ENCODE measurements at places on chromosomes 3 and 15.

DNA sequence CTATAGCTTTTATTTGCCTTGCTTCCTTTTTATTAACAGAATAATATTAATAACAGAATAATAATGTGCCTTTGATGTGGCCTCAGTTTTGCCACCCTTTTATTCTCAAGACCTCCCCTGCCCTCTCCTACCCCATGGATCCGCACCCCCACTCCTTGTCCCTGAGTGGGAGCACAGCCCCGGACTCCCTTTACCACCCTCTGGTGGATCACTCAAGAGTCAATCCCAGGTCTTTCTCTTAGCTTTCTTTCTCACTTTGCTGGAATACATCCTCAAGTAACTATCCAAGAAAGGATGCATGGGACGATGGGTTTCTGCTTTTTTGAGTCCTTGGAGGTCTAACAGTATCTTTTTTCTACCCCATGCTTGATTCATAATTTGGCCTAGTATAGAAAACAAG is 63.4 kb downstream of the KLF13 start:
- no peaks in the 10 kb centered on the region for H3K4me1 ChIP-seq
- no peak overlapping the region for H3K4me3 ChIP-seq
- no peaks in the 10 kb centered on the region for H3K36me3 ChIP-seq
- H3K27me3 ChIP-seq, result no peaks in the 10 kb centered on the region

GRCh38 chr3:187400756-187401155 is 32.6 kb downstream of the RTP4 start:
- no peaks in the 10 kb centered on the region for H3K4me1 ChIP-seq
- no peak overlapping the region for H3K27ac ChIP-seq
- H3K4me3 ChIP-seq, result no peak overlapping the region
- DNase-seq, result no peak

- no peaks in the 10 kb centered on the region for H3K36me3 ChIP-seq
- H3K27me3 ChIP-seq, result no peaks in the 10 kb centered on the region
- no peak for DNase-seq
Observed at GRCh38 chr3:151297429-151297828, 19.1 kb upstream of the P2RY14 start.

DNA sequence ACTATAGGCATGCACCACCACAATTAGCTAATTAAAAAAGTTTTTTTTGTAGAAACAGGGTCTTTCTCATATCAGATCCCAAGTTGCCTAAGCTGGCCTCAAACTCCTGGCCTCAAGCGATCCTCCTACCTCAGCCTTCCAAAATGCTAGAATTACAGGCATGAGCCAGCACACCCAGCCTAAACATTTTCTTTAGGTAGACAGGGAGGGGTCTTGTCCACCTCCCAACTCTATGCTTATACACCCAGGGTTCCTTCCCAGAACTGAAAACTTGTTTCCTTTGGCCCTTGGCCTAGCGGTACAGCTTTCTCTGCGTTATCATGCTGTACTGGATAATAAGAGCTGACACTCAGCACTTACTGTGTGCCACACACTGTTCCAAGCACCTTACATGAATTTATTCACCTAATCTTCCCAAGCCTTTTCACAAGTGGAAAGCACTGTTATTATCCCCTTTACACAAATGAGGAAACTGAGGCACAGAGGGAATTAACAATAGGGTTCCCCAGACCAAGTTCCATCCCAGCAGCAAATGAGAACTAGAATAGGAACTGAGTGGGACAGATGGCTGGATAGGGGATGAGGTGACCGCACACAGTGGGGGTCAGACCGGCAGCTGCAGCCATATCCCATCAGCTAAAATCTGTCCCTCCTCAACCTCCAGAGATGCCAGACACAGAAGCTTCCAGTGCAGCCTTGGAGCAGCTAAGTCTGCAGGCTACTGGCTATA is 150.8 kb downstream of the MEGF11 start:
- H3K27me3 ChIP-seq, result no peaks in the 10 kb centered on the region
- H3K4me3 ChIP-seq, result no peak overlapping the region
- no peak overlapping the region for H3K27ac ChIP-seq
- DNase-seq, result no peak
- H3K4me1 ChIP-seq, result no peaks in the 10 kb centered on the region

DNA sequence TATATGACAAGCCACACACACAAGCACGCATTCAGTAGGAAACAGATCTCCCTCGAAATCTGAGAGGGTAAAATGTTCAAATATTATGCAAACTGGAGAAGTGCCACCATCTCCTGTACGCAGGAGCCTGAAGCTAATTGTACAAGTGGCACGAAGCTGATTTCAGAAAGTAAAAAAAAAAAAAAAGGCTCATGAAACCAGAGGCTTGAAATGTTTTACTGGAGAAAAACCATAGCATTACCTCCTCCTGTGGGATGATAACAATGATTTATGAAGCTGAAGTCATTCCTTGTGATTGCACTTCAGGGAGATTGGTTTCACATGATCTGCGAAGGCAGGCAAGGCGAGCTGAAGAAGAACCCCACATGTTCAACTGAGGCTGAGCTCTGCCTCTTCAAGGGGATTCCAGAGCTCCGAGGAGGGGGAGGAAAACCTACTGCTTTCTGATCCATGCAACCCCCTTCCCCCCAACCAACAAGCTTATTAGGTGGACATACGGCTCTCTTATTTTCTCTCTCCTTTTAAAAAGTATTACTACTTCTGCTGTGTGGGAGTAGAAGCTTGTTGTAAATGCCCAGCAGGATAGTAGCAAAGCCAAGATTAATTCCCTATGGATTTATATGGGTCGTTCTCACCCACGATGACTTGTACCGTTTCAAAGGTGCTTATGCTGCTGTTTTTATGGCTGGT is 101.1 kb downstream of the GREM1 start:
- no peak overlapping the region for H3K27ac ChIP-seq
- no peaks in the 10 kb centered on the region for H3K4me1 ChIP-seq
- no peak overlapping the region for H3K4me3 ChIP-seq
- no peak for DNase-seq
- no peaks in the 10 kb centered on the region for H3K36me3 ChIP-seq

DNA sequence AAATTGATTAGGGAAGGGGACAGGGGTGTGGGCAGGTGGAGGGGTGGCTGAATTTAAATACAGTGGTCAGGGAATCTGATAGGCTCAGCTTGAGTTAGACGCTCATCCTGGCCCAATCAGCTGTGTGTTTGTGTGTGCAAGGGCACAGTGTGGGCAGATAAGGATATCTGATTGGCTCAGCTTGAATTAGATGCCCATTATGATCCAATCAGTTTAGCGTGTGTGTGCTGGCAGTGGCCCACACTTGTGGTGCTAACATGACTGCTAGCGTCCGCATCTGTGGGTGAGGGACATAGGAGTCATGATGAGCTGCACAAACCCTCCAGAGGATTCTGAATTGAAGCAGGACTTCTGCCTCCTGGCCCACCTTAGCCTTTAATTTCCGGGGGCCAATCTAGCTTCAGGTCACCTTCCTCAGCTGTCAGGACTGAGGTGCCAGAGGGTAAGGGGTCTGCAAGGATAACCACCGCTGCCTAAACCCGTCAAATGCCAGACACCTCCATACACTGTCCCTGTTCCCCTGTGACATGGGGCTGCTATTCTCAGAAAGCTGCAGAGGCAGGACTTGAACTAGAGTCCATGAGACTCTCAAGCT is 97.3 kb downstream of the CORO2B start:
- H3K4me1 ChIP-seq, result no peaks in the 10 kb centered on the region
- H3K27ac ChIP-seq, result no peak overlapping the region
- DNase-seq, result no peak
- no peak overlapping the region for H3K4me3 ChIP-seq

GRCh38 chr15:26656080-26656479 is 116.8 kb downstream of the GABRB3 start:
- H3K36me3 ChIP-seq, result no peaks in the 10 kb centered on the region
- no peaks in the 10 kb centered on the region for H3K27me3 ChIP-seq
- H3K27ac ChIP-seq, result no peak overlapping the region
- no peak for DNase-seq
- no peaks in the 10 kb centered on the region for H3K4me1 ChIP-seq

DNA sequence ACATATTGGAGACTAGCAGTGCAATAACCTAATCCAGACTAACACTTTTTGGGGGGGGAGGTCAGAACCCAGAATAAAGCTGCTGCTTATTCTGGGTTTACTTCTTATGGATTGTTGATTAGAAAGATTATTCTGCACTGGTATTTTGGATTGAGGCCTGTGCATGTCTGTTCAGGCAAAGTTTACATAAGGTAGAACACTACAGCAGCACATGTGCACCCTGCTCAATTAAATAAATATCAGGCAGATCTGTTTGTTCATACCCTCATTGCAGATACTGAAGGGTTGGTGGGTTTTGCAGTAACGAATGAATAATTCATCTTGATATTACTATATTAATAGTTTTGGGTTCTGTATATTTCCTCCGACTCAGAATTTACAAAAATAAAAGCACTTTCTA is 19.1 kb downstream of the ARIH1 start:
- H3K4me3 ChIP-seq, result no peak overlapping the region
- DNase-seq, result no peak
- no peaks in the 10 kb centered on the region for H3K4me1 ChIP-seq
- no peaks in the 10 kb centered on the region for H3K36me3 ChIP-seq

DNA sequence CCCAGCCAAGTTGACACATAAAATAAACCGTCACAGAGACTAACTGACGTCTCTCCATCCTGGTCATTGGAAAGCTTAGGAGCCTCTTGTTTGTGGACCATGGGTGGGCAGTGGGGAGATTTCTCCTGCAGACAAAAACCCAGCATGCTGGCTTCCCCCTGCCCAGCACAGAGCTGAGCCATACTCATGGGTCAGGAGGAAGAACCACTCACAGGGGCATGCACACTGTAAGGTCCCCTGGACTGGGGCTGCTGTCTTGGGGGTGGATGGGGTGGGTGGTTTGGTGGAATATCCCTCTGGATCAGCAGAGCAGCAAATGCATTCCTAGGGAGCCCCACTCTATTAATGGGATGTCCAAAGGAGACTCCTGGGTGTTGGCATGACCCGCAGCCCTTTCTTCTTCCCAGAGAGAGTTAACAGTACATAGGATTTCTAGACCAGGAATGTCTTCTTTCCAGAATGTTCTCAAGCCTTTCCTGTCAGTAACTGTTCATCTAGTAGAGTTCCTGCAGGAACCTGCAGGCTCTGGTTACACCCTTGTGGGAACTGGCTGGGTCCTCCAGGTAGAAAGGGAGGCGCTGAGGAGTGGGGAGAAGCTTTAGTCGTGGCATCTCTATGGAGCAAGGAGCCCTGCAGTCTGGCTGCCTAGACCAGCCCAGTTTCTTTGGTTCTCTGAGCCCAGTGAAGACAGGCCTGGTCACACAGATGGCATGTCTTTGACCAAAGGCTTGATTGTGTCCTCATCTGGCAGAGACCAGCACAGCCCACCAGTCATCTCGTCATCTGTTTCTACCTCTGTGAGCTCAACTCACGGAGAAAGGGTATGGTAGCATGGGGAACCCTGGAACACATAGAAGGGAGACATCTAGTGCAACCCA is 73.4 kb upstream of the PRR23C start:
- no peaks in the 10 kb centered on the region for H3K4me1 ChIP-seq
- H3K4me3 ChIP-seq, result no peak overlapping the region
- no peaks in the 10 kb centered on the region for H3K36me3 ChIP-seq
- no peaks in the 10 kb centered on the region for H3K27me3 ChIP-seq
- no peak overlapping the region for H3K27ac ChIP-seq
- no peak for DNase-seq

GRCh38 chr15:89690276-89691218 is at the start of the genes PEX11A and WDR93:
Gene PEX11A, minus strand, starts transcription at chr15:89690754. Its CDS starts 122 bp downstream, at chr15:89690632.
Gene WDR93, plus strand, starts transcription at chr15:89690811. Its CDS starts 10,936 bp downstream, at chr15:89701747.
- peak within 1 kb of the TSS; percentile 88 for H3K27ac ChIP-seq
- H3K36me3 ChIP-seq, result no peaks in the 10 kb centered on the region
- peak; percentile 74 for DNase-seq
- H3K4me1 ChIP-seq, result no peaks in the 10 kb centered on the region

DNA sequence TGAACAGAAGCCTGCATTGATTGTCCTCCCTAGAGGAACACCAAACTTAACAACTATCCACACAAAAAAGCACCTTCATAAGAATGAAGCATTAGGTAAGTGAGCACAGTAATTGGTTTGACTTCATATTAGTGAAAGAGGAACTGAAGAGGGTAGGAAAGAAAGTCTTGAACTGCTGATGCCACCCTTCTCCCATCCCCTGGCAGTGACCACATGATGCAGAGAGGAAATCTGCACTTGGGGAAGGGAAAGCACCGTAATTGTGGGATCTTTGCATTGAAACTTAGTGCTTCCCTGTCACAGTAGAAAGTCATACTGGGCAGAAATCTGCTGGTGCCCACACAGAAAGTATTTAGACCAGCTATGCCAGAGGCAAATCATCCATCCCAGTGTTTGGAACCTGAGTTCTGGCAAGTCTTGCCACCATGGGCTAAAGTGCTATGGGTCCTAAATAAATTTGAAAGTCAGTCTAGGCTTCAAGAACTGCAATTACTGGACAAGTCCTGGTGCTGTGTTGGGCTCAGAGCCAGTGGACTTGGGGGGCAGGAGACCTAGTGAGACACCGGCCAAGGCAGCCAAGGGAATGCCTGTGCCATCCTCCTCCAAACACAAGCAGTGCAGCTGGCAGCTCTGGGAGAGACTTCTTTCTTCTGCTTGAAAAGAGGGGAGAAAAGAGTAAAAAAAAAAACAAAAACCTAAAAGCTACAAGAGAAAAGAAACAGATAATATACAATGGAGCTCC is 63.6 kb downstream of the SLC15A2 start:
- H3K27me3 ChIP-seq, result no peaks in the 10 kb centered on the region
- H3K27ac ChIP-seq, result no peak overlapping the region
- DNase-seq, result no peak
- no peaks in the 10 kb centered on the region for H3K4me1 ChIP-seq

DNA sequence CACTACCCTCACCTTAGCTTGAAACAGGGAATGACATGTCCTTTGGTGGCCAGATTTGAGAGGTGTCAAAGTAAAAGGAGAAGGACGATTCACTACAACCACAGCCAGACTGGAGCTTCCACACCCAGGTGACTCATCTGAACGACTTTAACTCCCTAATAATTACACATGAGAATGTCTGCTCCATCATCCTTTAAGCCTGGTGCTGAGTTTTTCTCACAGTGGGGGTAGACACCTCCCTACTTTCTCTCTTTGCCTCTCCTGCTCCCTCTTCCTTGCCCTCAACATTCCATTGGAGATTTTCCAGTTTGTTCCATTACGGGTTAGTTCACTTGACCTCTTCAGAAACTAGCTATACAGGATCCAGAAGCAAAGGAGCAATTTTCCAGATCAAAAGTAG is 154.3 kb upstream of the BHLHE40 start:
- no peak for DNase-seq
- no peaks in the 10 kb centered on the region for H3K36me3 ChIP-seq
- H3K27me3 ChIP-seq, result no peaks in the 10 kb centered on the region
- H3K4me1 ChIP-seq, result no peaks in the 10 kb centered on the region

All from breast epithelium (tissue), 4 donors.